Umbilical cord (tissue), 2 donors: ENCODE measurements at places on chromosomes 3 and 15. TPM values are rescaled to one million over a fixed set of nuclear protein-coding genes. Genes with fewer than 3 reads are reported as not detected.

RETNLB gene
- not detected for total RNA-seq

MRPL47 gene
- 25.5 TPM for total RNA-seq

STRIT1 gene
- not detected for total RNA-seq

PHC3 gene
- 64.3 TPM for total RNA-seq

TM4SF18 gene
- 3.9 TPM for total RNA-seq

PLSCR5 gene
- total RNA-seq, result 6.0 TPM

ZSCAN2 gene
- 8.9 TPM for total RNA-seq

POLQ gene
- 2.4 TPM for total RNA-seq

- peak; percentile 26 for DNase-seq
These were observed 175.9 kb downstream of the VGLL3 start for GRCh38 chr3:86814918-86815655.

DNA sequence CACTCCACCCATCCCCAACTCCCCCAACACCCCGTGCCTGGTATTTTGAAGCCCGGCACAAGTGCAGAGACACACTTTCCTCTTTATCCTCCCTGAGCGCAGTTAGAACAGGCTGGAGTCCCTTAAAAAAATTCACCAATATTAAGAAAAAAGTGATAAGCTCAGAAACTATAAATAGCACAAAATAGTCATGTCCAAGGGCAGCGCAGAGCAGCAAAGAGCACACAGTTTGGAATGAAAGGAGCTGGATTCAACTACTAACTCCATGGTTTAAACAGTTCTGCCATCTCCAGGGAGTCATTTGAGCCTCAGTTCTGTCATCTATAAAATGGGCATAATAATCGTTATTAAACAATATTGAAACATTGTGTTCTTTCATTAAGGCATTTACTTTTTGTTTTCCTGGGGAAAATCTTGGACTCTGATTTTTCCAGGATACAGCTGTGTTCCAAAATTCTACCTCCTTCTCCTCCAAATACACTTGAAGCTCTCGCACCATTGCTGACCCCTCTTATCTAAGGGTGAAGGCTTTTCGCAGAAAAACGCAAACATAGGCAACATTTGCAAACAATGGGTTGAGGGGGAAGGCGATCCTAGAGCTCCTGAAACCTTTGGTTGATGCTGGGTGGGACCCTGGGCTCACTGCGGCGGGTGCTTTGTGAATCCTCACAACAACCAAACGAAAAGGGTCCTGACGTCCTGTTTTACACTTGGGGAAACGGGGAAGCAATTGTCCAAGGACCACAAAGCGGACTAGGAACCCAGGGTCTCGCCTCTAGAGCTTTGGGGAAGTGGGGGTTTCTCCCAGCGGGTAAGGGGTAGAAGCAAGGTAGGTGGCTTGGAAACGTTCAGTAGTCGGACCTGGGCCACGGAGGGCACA is 41.8 kb downstream of the EPHB3 start:
- no peak for DNase-seq

GRCh38 chr15:40766906-40767837 is 2.6 kb upstream of the C15orf62 start:
- no peak for DNase-seq

DNA sequence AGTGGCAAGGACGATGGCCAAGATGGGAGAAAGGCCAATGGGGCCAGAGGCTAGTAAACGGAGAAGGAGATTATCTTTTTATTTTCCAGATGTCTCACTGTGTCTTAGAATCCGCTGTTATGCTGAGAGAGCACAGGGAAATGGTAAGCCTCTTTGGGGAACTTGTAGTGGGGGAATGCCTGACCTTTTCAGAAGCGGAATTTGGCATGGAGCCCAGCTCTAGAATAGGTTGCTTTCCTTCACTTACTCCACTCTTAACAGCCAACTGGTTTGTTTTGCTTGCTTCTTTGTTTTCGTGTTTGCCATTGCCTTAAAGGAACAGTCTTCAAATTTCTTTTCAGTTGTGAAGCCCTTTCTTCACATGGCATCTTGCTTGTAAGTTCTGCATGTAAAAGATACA is 316.2 kb upstream of the THRB start:
- peak; percentile 35 for DNase-seq

GRCh38 chr15:69393831-69394491 is 20.2 kb upstream of the KIF23 start:
- DNase-seq, result no peak

GRCh38 chr3:142285083-142285517 is 59.7 kb upstream of the GK5 start:
- no peak for DNase-seq

DNA sequence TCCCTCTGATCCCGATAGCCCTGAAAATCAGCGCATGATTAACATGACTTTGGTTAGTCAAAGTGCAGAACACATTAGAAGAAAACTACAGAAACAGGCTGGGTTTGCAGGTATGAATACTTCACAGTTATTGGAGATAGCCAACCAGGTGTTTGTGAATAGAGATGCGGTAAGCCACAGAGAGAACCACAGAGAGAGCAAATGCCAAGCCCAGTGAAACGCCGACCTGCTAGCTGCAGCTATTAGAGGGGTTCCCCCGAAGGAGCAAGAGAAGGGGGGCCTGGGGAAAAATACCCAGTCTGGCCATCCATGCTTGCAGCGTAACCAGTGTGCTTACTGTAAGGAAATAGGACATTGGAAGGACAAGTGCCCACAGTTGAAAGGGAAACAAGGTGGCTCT is 523.9 kb upstream of the CNTN3 start:
- DNase-seq, result no peak

DNA sequence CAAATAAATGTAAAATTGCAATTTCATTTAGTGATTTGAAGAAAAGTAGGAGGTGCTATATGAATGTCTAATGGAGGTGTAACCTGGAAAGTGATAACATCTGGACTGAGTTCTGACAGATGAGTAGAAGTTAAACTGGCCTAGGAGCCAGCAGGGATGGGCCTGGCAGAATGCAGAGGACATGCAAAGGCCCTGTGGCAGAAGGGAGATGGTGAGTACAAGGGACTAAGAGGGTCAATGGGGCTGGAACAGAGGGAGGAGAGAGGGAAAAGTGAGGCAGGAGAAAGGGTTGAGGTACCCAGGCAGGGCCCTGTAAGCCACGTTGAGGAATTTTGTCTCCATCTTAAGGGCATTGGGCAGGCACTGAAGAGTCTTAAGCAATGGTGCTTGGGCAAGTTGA is 3.4 kb upstream of the PPP1R14D start:
- no peak for DNase-seq

GRCh38 chr15:61680260-61681037 is 379.8 kb downstream of the VPS13C start:
- no peak for DNase-seq
